Effector CD8-positive, alpha-beta T cell (primary cell): ENCODE measurements at places on chromosomes 2 and 18.

GRCh38 chr2:147688242-147688641, 156.6 kb upstream of the ACVR2A start:
- no peak for DNase-seq

GRCh38 chr2:143948710-143949109, 571.2 kb downstream of the ZEB2 start:
- no peak for DNase-seq

DNA sequence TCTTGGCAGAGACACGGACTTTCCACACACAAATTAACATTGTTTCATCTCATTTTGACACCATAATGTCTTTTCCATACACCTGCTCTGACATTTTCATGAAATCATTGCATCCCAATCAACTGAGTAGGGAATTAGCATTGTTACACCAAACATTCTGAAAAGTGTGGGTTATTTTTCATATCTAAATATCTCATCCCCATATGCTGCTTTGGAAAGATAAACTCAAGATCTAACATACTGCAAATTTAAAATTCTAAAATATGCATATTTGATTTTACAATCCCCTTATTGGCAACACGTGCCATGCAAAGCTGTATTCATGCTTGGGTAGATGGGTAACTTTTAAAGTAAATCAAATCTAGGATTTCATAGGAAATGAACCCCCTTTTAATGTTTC, 242.9 kb downstream of the ZNF516 start:
- no peak for DNase-seq

- no peak for DNase-seq
Measured at GRCh38 chr2:86037141-86037794, 68.4 kb downstream of the POLR1A start.

GRCh38 chr2:68658266-68658665, 14.9 kb downstream of the PROKR1 start:
- no peak for DNase-seq

DNA sequence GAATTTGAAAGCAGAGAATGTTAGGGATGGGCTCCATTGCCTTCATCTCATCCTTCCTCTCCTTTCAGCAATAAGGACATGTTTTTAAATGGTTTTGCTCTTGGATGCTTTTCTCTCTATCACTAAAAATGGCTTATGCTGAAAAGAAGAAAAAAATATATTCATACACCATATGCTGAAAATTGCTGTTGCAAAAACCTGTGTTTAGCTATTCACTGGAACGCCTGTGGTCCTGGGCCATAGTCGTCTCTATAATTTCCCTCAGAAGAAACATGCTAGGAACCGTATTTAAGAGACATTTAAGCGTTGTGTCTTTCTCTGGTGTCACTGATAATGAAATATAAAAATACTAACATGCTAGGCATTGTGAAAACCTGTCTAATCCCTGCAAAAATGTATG, 324.9 kb downstream of the TSN start:
- DNase-seq: no peak

GRCh38 chr2:123209202-123209601, 815.9 kb upstream of the CNTNAP5 start:
- DNase-seq: no peak

GRCh38 chr2:76870581-76870980, 651.6 kb downstream of the LRRTM4 start:
- no peak for DNase-seq

- DNase-seq: no peak
Measured at GRCh38 chr2:46361920-46362666, 64.9 kb downstream of the EPAS1 start.

GRCh38 chr2:163081754-163082153, 243.2 kb upstream of the KCNH7 start:
- no peak for DNase-seq

- DNase-seq: no peak
Measured at GRCh38 chr2:149597050-149597667, 9.6 kb upstream of the MMADHC start.

DNA sequence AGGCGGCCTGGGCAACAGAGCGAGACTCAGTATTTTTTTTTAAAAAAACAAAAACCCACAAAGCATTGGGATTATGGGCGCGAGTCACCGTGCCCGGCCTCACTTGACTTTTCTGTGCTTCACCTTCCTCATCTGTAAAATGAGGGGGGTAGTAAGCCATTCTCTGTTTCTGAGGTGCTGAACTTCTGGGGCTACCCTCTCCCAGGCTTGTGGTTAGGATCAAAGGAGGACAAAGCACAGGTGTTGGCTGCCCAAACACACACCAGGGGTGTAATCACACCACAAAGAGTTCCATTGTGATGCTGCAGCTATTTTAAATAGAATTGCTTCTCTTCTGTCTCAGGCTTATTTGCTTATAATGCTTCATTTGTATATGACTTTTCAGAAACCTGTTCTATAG, 35.8 kb upstream of the INHBB start:
- DNase-seq: no peak

GRCh38 chr2:86309966-86310365, 27.5 kb downstream of the REEP1 start:
- DNase-seq: no peak

- no peak for DNase-seq
Measured at GRCh38 chr18:67496469-67496868, 20.1 kb downstream of the DSEL start.

DNA sequence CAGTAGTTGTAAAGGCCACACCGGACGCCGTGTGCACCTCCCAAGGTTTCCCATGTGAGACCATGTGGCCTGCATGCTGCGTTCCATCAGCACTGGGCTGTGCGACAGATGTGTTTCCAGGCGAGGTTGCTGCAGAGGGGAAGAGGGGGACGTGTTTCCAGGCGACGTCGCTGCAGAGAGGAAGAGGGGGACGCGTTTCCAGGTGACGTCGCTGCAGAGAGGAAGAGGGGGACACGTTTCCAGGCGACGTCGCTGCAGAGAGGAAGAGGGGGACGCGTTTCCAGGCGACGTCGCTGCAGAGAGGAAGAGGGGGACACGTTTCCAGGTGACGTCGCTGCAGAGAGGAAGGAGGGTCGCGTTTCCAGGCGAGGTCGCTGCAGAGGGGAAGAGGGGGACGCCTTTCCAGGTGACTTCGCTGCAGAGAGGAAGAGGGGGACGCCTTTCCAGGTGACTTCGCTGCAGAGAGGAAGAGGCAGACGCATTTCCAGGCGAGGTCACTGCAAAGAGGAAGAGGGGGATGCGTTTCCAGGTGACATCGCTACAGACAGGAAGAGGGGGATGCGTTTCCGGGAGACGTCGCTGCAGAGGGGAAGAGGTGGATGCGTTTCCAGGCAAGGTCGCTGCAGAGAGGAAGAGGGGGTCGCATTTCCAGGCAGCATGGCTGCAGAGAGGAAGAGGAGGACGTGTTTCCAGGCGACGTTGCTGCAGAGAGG, 24.5 kb downstream of the NFATC1 start:
- DNase-seq: no peak

GRCh38 chr2:148402786-148403185, 241.8 kb upstream of the EPC2 start:
- DNase-seq: no peak
